ENCODE measurements at places on chromosomes 13 and 19. TPM values are rescaled to one million over a fixed set of nuclear protein-coding genes. Genes with fewer than 3 reads are reported as not detected.

The ABHD13 gene
- 5.6 TPM for total RNA-seq

The PLIN4 gene
- 0.84 TPM for total RNA-seq

The UPF1 gene
- total RNA-seq, result 71.7 TPM

The ERICH4 gene
- total RNA-seq, result not detected

The KIR3DL1 gene
- not detected for total RNA-seq

The LDLR gene
- total RNA-seq, result 278 TPM

The ZNF486 gene
- total RNA-seq, result 3.6 TPM

The ZNF442 gene
- 0.56 TPM for total RNA-seq

The ZNF177 gene
- total RNA-seq, result 0.70 TPM

The FUT2 gene
- 10.4 TPM for total RNA-seq

The GPR4 gene
- total RNA-seq, result not detected

The PSMD8 gene
- total RNA-seq, result 307 TPM

The ITGBL1 gene
- total RNA-seq, result 0.63 TPM

The CCDC8 gene
- total RNA-seq, result 30.8 TPM

The KCNC3 gene
- total RNA-seq, result 0.14 TPM

The NCLN gene
- 84.0 TPM for total RNA-seq

The ZNF473 gene
- total RNA-seq, result 5.7 TPM

The PRSS57 gene
- total RNA-seq, result not detected

The PEX11G gene
- 4.5 TPM for total RNA-seq

The RLN3 gene
- total RNA-seq, result not detected

The ZNF491 gene
- total RNA-seq, result 0.35 TPM

The KLK1 gene
- total RNA-seq, result 1.3 TPM

The FUT1 gene
- 8.0 TPM for total RNA-seq

The HSD17B14 gene
- total RNA-seq, result 2.4 TPM
